Activated CD4-positive, alpha-beta T cell treated with anti-CD3 and anti-CD28 coated beads, Interleukin-2, Interleukin-6, amounts not matched to agents 100 ng/mL and 50 ng/mL, durations not matched to agents 16 hours and 8 hours (primary cell): ENCODE measurements at places on chromosomes 16 and 17.

- DNase-seq = no peak
Observed at GRCh38 chr17:44595216-44595775, 38.0 kb downstream of the FZD2 start.

DNA sequence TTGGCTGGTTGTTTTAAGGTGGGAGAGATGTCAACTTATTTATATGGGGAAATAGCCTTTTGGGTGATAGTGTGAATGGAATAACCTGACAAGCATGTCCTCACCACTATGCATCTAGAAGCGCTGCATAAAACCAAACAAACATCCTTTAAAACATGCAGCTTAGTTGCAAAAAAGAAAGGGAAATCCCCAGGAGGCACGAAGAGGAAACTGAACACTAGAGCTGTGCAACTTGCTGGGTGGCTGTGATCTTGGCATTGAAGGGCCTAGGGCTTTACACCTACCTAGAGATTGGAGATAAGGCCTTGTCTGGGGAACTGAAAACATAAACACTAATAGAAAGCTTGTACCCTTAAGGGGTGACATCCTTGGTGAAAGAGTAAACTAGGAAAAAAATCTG, 7.3 kb downstream of the C16orf54 start:
- peak; percentile 71 for DNase-seq

DNA sequence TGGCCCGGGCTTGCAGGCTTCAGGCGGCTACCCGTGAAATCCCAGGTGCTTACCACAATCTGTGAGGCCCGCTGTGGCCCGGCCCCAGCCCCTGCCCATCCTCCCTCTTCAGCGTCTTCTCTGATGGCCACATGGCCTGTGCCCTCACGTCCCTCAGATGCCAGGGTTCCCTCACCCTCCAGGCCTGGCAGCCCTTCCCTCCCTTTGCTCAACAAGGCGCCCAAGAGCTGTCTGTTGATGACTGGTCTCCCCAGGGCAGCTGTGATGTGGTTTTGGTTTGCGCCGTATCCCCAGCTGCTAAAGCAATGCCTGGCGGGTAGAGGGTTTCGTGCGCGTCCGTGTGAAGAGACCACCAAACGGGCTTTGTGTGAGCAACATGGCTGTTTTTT, 35.1 kb downstream of the PMM2 start:
- DNase-seq = no peak

DNA sequence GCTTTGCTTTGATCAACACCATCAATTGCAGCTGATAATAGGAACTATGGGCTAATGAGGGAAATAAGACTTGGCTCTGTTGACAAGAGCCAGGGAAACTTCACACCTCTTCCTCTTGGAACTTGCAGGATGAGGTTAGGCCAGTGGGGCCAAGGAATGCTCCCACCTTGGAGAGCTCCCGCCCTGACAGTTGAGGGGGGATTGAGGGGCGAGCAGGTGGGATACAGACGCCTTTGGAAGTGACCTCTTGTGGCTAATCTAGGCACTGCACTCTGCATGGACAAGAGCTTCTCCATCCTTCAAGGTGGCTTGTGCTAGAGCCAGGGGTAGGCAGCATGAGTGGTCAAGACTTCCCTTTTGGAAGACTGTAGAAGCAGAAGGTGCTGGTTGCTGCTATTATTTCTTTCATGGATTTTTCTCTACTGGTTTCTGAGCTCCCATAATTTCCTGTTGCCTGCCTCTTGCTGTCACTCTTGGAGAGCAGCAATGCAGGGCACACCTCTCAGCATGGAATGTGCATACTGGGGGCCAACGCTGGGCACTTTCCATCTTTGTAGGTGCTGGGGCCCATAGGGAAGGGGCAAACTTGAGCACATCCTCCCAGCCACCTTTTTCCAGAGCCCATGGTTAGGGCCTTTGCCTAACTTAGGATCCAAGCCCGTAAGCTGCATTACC, 2.3 kb upstream of the PHF12 start:
- peak; percentile 61 for DNase-seq

- no peak for DNase-seq
Observed at GRCh38 chr17:28425206-28425605, 19.2 kb upstream of the SLC46A1 start.

- no peak for DNase-seq
Observed at GRCh38 chr17:27486741-27487140, 30.5 kb downstream of the KSR1 start.

DNA sequence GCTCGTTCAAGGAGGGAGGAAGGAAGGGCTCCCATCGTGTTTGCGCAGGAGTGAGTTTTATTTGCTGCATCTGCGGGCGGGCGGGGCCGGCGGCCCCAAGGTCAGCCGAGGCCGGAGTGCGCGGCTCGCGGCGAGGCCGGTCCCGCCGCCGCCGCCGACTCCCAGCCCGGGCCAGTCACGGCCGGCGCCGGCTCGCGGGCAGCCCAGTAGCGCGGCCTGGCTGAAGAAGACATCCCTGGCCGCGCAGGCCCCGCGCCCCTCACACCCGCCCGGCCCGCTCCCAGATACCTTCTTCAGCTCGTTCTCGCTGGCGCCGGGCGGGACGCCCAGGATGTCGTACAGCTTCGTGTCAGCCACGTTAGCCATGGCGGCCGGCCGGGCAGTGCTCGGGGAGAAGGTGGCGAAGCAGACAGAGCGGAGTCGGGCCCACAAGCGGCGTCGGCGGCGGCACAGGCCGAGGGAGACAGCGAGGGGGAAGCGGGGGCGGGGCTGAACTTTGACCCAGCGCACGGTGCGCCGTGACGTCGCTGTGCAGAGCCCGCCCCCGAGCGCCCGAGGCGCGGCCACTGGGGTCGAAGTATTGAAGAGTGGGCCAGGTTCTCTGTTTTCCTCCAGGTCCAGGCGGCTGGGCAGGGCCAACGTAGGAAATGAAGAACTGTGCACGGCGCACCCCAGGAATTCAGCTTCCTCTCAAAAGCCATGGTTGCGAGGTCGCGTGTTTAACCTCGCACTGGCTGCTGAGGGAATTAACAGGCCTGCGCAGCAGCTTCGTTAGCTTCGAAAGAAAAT, at the start of gene DNAJA2:
Gene DNAJA2, minus strand, starts transcription at position 468 of the 789 bp plus-strand sequence. Its CDS starts 102 bp downstream, at position 366.
- DNase-seq = peak; percentile 95

GRCh38 chr16:78310990-78311561, 211.6 kb downstream of the WWOX start:
- DNase-seq = peak; percentile 52

DNA sequence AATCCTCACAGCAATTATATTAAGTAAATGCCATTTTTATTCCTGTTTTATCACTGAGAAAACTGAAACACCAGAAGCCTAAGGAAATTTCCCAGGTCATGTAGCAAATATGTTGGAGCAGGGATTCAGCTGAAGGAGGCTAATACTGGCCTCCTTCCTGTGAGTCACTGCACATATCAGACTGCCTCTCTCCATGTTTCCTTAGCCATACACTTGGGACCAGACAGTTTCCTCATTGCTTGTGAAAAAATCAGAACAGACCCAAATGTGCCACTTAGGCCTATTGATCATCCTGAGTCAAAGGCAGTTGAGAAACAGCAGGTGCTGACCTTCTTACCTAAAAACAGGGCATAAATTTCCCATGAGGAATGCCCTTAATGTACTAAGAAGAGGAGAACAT, 18.9 kb upstream of the ELAC2 start:
- DNase-seq = no peak

GRCh38 chr16:57516176-57516725, 20.1 kb downstream of the CCDC102A start:
- DNase-seq = no peak

- peak; percentile 78 for DNase-seq
Observed at GRCh38 chr16:569445-570254, at the start of gene PIGQ. PIGQ (plus strand) TSS chr16:569968; CDS start chr16:574075, 4,107 bp downstream.

GRCh38 chr16:70653406-70653805, 7.0 kb downstream of the IL34 start:
- no peak for DNase-seq

GRCh38 chr16:86806838-86807351, 228.5 kb downstream of the FOXL1 start:
- DNase-seq = no peak

DNA sequence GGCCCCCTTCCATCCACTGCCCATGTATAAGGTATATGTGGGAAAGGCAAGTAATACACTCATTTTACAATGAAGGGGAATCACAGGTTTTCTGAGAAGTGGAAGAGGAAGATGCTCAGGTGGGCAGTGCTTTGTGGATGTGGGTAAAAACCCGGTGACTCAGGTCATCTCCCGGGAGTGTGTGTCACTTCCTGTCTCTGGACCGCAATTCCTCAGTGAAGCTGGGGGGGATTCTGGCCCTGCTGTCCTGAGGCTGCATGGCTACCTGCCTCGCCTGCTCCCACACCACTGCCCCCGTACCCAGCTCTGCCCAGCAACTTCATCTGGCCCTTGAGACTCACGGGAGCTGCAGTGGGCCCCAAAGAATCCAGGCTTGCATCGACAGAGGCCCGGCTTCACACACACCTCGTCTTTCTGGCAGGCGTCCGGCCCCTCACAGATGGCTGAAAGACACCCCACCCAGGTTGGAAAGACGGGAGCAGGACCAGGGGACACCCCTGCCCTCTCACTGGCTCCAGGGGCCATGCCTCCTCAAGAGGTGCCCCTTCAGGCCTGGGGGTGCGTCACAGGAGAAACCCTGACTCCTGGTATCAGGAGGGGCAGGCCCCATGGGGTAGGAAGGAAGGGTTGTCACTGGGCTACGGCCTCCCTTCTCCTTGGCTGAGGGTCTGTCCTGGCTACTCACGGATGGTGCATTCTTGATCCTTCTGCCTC, 882 bp downstream of the SCARF1 start:
- peak; percentile 63 for DNase-seq

GRCh38 chr16:5510819-5511370, 413.3 kb upstream of the EEF2KMT start:
- DNase-seq = no peak

- no peak for DNase-seq
Observed at GRCh38 chr16:68397710-68398201, 50.6 kb downstream of the SMPD3 start.

- no peak for DNase-seq
Observed at GRCh38 chr17:61261001-61261637, 138.5 kb upstream of the TBX2 start.

- DNase-seq = no peak
Observed at GRCh38 chr16:70561623-70562022, 38.0 kb downstream of the SF3B3 start.

DNA sequence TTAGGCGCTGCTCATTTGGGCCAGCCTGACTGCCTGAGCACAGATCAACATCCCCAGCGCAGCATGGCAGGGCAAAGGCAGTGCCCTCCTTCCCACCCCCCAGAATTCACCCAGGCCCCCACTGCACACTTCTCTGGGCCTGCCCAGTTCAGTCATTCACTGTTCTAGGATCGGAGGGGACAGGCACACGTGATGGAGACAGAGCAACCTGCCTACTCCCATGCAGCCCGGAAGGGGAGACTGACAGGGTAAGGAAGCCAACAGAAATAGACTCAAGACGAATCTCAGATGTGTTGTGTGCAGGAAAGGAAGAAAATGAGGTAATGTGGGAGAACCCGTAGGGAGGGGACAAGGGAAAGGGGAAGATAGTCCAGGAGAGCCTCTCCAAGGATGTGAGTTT, 59.2 kb upstream of the LYRM9 start:
- DNase-seq = no peak

GRCh38 chr16:67957622-67958021, 10.8 kb downstream of the SLC12A4 start:
- no peak for DNase-seq

GRCh38 chr17:49003557-49004511, 6.6 kb downstream of the IGF2BP1 start:
- DNase-seq = no peak

DNA sequence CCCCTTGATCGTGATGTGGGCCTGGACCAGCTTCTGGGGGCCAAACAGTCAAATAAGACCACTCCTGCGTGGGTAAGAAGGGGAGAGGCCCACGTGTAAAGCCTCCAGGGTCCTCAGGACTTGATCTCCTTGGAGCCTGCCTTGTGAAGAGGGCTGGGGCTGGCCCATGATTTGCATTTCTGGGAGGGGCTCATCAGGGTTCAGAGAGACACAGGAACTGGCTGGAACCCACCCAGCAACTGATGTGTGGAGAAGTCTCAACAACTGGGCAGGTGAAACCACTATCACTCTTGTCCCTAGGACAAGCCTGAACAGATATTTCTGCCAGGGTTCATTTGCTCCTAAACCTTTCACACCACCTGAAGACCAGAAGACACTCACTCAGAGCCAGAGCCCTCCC, 214.7 kb downstream of the ZNF423 start:
- no peak for DNase-seq

- peak; percentile 26 for DNase-seq
Observed at GRCh38 chr17:81440511-81441244, 45.4 kb downstream of the BAHCC1 start.

- no peak for DNase-seq
Observed at GRCh38 chr16:30979170-30980022, 5.6 kb upstream of the HSD3B7 start.

GRCh38 chr16:11450136-11450535, 104.9 kb downstream of the RMI2 start:
- no peak for DNase-seq

- DNase-seq = no peak
Observed at GRCh38 chr17:56912105-56912999, 1.5 kb downstream of the TRIM25 start.

DNA sequence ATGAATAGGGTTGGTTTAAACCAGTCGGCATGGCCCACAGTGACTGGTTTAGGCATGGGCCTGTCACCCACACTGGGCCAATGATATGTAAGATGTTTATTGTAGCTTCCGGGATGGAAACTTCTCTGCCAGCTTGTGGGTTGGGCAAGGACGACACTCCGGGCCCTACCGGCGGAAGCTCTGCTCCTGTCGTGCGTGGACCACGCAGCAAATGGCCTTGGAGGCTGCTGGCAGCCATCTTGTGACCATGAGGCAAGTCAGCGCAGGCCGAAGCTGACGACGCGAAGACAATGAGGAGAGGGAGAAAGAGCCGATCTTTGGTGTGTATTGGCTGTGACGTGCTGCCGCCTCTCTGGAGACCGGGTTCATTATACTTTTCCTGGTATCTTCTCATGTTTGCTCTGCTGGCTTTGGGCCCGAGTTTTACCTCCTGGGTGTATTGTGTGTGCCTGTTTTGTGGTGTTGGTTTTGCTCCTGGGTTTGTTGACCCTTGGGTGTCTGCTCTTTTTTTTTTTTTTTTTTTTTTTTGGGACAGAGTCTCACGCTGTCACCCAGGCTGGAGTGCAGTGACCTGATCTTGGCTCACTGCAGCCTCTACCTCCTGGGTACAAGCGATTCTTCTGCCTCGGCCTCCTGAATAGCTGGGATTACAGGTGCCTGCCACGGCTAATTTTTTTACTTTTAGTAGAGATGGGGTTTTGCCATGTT, 15.4 kb downstream of the SLC25A10 start:
- no peak for DNase-seq

- peak; percentile 74 for DNase-seq
Observed at GRCh38 chr17:59845595-59846393, 46.9 kb downstream of the TUBD1 start.

DNA sequence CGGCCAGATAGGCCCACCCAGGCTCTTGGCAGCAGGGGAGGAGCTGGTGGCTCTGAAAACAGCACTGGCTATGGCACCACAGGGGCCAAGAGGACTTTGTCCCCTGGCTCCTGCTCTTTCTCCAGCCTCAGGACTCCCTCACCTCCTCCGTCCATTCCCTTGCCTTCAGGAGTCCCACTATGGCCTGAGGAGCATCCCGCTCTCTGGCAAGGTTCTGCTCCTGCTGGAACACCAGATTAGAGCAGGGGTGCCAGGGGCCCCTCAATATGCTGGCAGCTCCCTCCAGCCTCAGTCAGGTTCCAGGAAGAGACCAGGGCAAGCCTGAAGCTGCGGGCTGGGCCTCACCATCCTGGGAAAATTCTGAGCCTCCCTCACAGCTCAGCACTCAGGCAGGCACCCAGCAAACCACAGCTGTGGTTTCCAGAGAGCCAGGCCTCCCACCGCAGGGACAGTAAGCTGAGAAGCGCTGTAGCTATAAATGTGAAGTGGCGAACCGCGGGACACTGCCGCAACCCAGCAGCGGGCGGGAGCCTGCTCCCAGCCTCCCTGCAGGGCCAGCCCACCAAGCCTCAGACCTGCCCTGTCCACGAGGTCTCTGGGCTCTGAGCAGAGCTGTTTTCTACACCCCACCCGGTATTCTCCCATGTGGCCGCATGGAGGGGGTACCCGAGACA, 25.7 kb downstream of the C17orf100 start:
- DNase-seq = peak; percentile 34
